Left renal pelvis (tissue), 4 donors: ENCODE measurements at places on chromosomes 2 and 18.

DNA sequence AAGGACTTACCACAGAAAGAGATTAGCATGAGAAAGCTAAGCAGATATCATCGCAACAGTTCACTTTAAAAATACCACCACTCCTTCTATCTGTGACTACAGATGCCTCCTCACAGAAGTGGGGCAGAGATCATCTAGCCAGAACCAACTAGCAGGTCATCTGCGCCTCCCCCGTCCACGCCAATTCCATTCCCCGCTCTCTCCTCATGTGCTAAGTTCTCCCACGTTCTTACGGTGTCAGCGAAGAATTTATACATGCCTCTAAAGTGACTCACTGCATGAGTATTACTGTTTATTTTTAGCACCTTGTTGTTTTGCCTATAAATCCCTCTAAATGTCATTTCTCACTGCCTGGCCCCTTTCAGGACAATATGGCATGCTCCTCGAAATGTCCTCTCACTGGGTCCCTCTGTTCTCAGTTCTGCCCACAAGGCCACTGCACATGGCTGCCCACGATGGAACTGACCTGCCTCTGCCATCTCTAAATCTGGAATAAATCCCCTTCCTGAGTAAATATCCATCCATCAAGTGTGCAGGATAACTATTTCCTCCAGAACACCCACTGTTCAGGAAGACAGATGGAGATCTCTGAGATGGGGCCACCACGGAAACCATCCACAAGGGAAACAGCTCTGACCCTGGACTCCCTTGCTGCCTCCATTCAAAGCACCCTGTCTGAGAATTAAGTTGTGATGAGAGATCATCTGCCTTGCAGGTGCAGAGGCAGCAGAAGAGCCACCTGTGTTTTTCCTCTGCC lies 137.7 kb downstream of the IRS1 start:
- no peak for DNase-seq

DNA sequence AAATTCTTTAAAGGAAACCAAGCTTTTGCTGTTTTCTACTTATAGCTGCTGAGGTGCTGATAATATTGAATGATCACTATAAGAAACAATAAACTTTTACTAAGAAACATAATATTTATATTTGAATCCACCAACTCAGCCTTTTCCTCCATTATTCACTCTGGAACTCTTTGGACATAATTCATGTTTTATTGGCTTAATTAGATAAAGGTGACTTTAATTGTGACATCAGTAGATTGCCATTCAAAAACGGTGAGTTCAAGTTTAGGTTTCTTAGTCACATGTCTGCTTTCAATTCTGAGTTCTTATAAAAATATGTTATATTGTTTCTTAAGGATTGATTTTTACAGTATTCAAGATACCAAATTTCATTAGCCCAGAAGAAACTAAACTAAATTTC lies 24.0 kb downstream of the CCDC85A start:
- DNase-seq, result no peak

DNA sequence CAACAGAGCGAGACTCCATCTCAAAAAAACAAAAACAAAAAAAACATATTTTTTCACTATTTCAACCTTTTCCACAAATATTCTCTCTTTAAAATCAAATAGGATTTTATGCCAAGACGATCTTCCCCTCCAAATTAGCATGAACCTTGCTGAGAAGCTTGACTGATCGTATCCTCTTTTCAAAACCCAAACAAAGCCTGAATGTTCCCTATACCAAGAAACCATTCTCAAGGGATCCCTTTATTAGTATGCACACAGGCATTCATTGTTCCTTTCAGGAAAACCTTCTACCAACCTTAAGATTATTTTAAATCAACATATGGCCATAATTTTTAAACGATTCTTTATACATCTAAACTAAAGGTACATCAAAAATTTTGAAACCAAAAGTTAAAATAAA lies 6.3 kb downstream of the SPIRE1 start:
- no peak for DNase-seq

DNA sequence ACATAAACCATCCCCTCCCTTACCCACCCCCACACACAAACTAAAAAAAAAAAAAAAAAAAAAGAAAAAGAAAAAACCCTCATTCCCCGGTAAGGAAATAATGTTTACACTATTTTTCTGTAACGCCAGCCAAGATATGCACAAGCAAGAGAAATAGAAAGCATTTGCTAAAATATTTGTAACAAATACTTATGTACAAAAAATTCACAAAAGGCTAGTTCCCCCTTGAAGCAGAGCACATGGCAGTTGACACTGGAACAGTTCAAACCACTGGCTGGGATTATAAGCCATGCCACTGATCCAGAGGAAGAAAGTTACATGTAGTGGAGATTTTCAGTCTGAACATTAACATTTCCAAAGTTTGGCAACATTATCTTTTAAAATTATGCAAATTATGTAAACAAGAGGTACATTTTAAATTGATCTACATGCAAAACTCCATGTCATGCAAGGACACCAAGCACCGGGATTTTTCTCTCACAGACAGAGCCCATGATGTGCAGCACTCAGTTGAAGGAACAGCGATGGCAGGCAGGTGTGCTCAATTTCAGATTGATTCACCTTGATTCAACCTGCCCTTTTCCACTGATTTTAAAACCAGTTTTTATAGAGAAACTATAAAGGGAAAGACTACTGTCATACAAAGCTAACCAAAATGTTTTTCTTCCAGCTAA lies 21.4 kb downstream of the PNO1 start:
- no peak for DNase-seq

- no peak for DNase-seq
Measured at GRCh38 chr2:71554706-71555056, 101.3 kb downstream of the DYSF start.

DNA sequence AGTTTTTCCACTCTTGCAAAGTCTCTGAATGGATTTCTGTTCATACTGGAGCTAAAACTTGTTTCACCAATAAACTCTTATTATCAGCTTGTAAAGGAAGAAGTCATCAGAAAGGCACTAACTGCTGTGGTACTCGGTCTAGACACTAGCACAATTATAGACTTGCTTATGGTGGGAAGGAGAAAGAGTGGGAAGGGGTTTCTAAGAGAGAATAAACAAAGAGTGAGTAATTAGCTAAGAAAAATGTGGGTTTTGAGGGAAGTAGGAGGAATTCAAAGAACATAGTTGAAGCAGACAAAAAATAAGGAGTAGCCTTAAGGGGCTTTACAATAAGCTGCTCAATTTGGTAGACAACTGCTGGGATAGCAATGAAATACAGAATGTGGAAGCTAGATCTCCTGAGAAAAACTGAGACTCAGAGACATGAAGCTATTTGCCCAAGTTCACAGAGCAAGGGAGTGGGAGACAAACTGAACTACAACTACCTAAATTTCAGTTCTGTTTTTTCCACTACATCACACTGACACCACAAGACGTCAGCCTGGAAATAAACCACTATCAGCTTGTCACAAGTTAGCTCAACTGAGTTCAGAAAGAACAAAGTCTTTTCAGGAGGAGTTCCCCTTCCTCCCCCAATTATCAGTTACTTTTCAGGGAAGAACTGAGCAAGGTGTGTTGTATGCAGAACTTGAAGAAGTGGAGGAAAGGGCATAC lies 59.7 kb downstream of the MAP4K3 start:
- no peak for DNase-seq

DNA sequence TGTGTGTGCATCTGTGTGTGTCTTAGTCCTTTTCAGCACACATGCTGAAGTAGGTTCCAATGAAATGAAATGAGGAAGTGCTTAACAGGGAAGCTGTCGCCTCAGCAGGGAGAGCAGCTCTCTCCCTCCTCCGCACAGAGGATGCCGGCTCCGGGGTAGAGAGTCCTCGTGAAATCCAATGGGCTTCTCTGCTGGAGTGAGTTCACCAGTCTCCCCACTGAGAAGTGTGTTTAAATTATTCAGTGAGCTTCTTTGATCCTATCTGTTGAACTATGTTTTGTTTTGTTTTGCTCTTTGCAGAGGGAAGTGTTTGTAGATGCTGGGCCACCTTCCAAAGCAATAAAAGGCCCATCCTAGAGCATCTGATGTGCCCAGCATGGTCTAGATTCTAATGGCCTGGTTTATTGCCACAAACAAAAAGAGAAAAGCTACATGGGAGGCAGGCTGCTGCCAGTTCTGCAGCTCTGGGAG lies 6.7 kb downstream of the PPP1R7 start:
- no peak for DNase-seq

GRCh38 chr2:135951041-135951583 lies 34.3 kb downstream of the DARS1 start:
- no peak for DNase-seq

GRCh38 chr18:24860978-24861680 lies 400.7 kb downstream of the HRH4 start:
- no peak for DNase-seq

GRCh38 chr2:207239754-207240494 lies 74.2 kb upstream of the KLF7 start:
- DNase-seq, result no peak

- DNase-seq, result peak; percentile 44
Measured at GRCh38 chr2:56444339-56444738, 260.5 kb downstream of the CCDC85A start.

- DNase-seq, result no peak
Measured at GRCh38 chr2:224569654-224570053, 15.5 kb downstream of the CUL3 start.

DNA sequence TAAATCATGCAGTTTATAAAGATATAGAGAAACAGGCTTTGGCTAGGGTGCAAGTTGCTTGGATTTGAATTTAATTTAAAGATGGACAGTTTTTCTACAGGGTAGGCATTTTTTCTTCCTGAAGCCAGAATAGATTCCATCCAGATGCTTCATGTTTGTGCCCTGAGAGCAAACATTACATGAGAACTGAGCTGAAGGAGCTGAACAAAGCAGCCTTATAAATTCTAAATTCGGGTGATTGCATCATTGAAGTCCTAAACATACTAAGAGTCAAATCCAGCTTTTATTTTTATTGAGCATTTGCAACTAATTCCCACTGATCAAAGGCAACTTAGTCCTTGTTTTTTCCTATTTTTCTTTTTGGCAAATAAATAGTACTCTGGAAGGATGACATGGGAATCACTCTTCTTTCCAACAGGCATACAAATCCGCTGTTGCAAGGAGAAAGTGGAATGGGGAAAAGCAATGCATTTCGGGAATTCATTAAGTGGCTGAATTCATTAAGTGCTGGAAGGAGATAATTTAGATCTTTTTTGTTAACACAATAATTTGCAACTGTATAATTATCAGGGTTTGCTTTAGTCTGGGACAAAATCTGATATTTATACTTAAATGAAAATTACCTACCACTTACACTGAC lies 828.0 kb downstream of the SLC4A3 start:
- DNase-seq, result no peak

DNA sequence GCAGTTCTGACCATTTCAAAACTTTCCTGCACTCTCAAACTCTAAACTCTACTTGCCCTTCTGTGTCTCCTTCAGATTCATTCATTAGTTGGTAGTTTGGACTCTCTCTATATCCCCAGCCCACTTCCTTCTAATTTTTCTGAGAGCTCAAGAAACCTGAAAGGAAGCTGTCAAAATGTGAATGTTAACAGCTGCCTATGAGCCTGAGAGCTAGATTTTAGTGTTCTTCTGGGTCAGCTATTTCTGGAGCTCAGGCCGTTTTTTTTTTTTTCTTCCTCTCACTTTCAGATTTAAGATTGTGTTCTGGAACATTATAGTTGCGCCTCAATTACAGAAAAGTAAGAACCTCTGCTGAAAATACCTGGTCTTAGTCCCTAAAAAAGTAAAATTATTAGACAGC lies 73.1 kb downstream of the RTN4 start:
- peak; percentile 53 for DNase-seq

- DNase-seq, result no peak
Measured at GRCh38 chr18:65093346-65093745, 657.5 kb upstream of the CDH7 start.

- DNase-seq, result no peak
Measured at GRCh38 chr2:199946196-199946595, 9.1 kb downstream of the TYW5 start.

- DNase-seq, result no peak
Measured at GRCh38 chr18:72436401-72436800, 107.7 kb downstream of the CBLN2 start.

GRCh38 chr2:69011611-69012157 lies 1.3 kb upstream of the ANTXR1 start:
- no peak for DNase-seq

DNA sequence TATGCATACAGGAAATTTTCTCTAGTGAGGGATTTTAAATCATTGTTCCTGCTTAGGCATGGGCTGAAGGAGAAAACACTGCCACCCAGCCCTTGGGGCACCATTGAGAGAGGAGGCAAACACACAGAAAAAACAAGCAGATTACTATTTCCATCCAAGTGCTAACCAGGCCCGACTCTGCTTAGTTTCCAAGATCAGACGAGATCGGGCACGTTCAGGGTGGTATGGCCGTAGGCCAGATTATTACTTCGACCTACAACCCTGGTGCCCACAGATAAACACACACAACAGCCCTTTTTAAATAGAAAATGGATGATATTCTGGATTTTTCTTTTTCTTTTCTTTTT lies 45.4 kb upstream of the RHOB start:
- no peak for DNase-seq

- no peak for DNase-seq
Measured at GRCh38 chr2:83630351-83630750, 828.7 kb downstream of the SUCLG1 start.

DNA sequence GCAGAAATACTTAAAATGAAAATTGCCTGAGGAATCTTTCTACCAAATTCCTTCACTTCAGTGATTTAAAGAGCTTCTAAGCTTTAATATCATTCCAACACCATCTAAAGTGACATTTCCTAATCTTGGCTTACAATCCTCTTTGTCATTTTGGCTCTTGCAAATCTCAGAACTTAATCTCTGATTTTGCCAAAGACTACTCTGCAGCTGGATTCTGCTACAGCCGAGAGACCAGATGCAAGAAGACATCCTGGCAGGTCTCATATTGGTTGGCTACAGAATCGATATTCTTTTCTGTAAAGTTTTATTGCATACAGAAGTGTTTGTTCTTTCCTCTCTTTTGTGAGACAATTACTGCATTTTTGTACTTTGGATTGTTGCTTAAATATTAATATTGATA lies 716.5 kb upstream of the LRATD1 start:
- no peak for DNase-seq

DNA sequence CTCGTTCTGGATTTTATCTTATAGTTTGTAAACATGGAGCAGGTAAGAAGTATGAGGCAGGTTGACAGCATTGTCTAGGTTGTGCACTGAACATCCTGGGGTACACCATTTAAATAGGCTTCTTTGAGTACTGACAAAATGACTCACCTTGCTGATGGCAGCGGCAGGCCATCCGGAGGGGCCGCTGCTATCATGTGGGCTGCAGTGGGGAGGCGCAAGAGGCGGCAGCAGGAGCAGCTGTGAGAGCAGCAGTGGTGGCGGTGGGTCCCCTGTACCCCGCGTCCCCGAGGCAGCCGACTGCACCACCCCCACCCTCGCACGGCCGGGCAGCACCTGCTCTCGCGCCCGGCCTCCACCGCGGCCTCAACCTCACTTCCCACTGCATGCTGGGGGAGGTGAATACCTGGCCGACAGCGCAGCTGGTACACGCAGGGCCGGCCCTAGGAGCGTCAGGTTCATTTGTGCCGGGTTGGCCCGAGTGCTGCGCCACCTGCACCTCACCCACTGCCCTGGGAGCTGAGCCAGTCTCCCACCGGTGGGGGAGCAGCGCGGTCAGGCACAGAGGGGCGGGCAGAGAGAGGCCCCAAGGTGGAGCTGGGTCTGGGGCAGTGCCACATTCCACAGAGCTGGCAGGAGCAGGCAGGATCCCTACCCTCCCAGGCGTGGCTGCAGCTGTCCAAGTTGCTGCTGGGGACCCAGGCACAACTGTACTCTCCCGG lies 154.5 kb upstream of the RBMS1 start:
- DNase-seq, result no peak

- DNase-seq, result no peak
Measured at GRCh38 chr2:147665105-147665504, 179.7 kb upstream of the ACVR2A start.
